ENCODE measurements at places on chromosomes 5 and 9.

GRCh38 chr9:136732444-136733178 is 10.1 kb downstream of the LCN10 start:
- DNase-seq = no peak

GRCh38 chr5:36661456-36662220 is 55.2 kb downstream of the SLC1A3 start:
- DNase-seq = no peak

DNA sequence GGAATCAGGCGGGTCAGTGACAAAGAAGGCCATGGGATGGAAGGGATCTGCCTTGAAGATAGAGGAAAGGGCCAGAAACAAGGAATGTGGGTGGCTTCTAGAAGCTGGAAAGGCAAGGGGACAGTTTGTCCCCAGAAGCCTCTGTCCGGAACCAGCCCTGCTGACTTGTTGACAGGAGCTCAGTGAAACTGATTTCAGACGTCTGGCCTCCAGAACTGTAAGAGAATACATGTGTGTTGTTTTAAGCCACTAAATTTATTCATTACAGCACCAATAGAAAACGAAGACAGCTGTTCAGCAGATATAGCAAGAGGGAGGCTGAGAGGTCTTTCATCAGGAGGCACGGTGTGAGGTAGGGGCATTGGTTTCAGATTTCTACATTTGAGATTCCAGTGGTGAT is 422.5 kb downstream of the KDM4C start:
- DNase-seq = no peak

- DNase-seq = no peak
Observed at GRCh38 chr5:99614888-99615287, 686.1 kb upstream of the CHD1 start.

- DNase-seq = no peak
Observed at GRCh38 chr9:38690574-38690973, 29.4 kb downstream of the FAM240B start.

DNA sequence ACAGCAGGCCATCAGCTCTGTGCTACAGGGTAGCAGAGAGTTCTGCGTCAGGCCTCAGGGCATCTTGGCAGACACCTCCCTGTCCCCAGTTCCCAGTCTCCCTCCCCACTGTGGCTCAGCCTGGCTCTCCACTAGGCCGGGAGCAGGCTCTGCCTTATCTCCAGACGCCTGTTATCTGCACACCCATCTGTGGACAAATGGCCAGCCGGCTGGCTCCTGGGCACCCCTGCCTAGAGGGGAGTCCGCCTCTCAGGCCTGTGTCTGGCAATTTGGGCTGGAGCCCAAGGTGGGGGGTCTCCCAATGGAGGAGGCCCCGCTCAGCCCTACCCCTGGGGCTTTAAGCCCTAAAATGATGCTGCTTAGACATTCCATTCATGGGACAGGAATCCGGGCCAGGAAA is 39.2 kb upstream of the HAND1 start:
- no peak for DNase-seq
